ENCODE measurements at places on chromosomes 16 and 17. TPM values are rescaled to one million over a fixed set of nuclear protein-coding genes. Genes with fewer than 3 reads are reported as not detected.

GRCh38 chr17:4800462-4801196, 1.5 kb downstream of the C17orf114 start:
- H3K27me3 ChIP-seq, result no peaks in the 10 kb centered on the region
- H3K4me1 ChIP-seq, result peaks cover 4% of the 10 kb centered on the region
- peaks cover 13% of the 10 kb centered on the region for H3K36me3 ChIP-seq
- H3K4me3 ChIP-seq, result no peak overlapping the region
- no peak for DNase-seq
- 0 out of 2 replicates have a peak overlapping the region, but pooled peaks have one; percentile 19 for H3K27ac ChIP-seq

- peak overlapping the region; percentile 54 for H3K4me3 ChIP-seq
- no peaks in the 10 kb centered on the region for H3K36me3 ChIP-seq
- H3K4me1 ChIP-seq, result peaks cover 7% of the 10 kb centered on the region
- H3K27me3 ChIP-seq, result peaks cover 21% of the 10 kb centered on the region
- DNase-seq, result peak; percentile 74
- no peak overlapping the region for H3K27ac ChIP-seq
These were observed 33.9 kb downstream of the MAP2K3 start for GRCh38 chr17:21318439-21318838.

GRCh38 chr17:21171309-21171922, 42.5 kb downstream of the TMEM11 start:
- no peaks in the 10 kb centered on the region for H3K36me3 ChIP-seq
- no peak overlapping the region for H3K4me3 ChIP-seq
- no peaks in the 10 kb centered on the region for H3K27me3 ChIP-seq
- no peaks in the 10 kb centered on the region for H3K4me1 ChIP-seq

- DNase-seq, result no peak
- no peaks in the 10 kb centered on the region for H3K27me3 ChIP-seq
- H3K4me3 ChIP-seq, result no peak overlapping the region
- H3K36me3 ChIP-seq, result peaks cover 44% of the 10 kb centered on the region
These were observed 3.8 kb downstream of the SETD1A start for GRCh38 chr16:30961384-30961783.

The MT1F gene
- 7.4 TPM for total RNA-seq

The RFWD3 gene
- 105 TPM for total RNA-seq

DNA sequence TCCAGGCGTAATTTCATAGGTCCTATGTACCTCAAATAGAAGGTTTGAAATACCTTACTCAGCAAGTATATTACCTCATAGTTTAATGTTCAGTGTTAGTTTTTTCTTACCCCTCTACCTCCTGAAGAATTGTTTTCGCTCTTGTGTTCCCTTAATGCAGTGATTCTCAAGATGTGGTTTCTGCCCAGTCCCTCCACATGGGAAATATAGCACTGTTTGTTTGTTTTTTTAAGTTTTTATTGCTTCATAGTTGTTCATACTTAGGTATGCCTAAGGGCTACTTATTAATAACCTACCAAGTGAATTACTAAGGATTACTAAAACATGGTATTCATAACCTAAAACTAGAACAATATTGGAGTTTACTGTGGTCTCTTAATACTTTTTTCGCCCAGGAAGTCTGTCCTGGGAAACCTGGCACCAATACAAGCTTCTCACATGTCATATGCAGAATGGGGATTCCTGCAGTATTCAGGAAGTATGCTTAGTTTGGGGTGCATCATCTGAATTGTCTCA, 5.0 kb downstream of the RSPRY1 start:
- H3K27ac ChIP-seq, result no peak overlapping the region
- H3K4me1 ChIP-seq, result peaks cover 6% of the 10 kb centered on the region
- no peaks in the 10 kb centered on the region for H3K36me3 ChIP-seq
- H3K4me3 ChIP-seq, result no peak overlapping the region
- no peak for DNase-seq

- no peaks in the 10 kb centered on the region for H3K27me3 ChIP-seq
- H3K4me3 ChIP-seq, result no peak overlapping the region
- no peak overlapping the region for H3K27ac ChIP-seq
- DNase-seq, result no peak
These were observed 35.8 kb downstream of the MRTFB start for GRCh38 chr16:14106961-14107360.

The TERB1 gene
- not detected for total RNA-seq

The ANKFN1 gene
- not detected for total RNA-seq

- no peak overlapping the region for H3K4me3 ChIP-seq
- H3K36me3 ChIP-seq, result no peaks in the 10 kb centered on the region
- no peak for DNase-seq
- no peaks in the 10 kb centered on the region for H3K27me3 ChIP-seq
These were observed 249.4 kb downstream of the SNX29 start for GRCh38 chr16:12225806-12226465.

DNA sequence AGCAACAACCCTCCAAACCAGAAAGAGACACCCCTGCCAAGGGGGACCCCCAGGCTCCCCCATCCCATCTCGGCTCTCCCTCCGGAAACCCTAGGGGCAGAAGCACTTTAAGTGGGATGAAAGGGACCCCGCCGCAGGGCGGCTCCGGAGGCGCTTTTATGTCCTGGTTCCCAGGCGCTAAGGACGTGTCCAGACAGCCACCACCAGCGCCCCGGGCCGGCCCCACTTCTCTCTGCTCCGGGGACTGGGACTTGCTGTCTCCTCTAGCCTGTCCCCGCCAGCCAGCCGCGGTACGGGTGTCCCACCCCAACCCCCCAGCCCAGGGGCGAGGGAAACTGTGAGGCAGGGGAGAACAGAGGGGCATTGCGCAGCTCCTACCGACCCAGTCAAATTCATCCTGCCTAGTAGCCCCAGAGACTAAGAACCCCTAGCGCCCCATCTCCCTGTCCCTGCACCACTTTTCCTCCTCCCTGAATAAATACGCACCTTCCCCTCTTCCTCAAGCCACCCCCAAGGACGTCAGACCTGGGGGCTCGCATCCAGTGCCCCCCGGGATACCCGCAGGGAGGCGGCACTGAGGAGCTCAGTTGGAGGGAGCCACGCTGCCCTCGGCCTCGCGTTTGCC, 4.1 kb downstream of the SP6 start:
- peak; percentile 63 for DNase-seq
- peaks cover 79% of the 10 kb centered on the region for H3K27me3 ChIP-seq
- no peaks in the 10 kb centered on the region for H3K36me3 ChIP-seq
- peak overlapping the region; percentile 66 for H3K4me3 ChIP-seq

DNA sequence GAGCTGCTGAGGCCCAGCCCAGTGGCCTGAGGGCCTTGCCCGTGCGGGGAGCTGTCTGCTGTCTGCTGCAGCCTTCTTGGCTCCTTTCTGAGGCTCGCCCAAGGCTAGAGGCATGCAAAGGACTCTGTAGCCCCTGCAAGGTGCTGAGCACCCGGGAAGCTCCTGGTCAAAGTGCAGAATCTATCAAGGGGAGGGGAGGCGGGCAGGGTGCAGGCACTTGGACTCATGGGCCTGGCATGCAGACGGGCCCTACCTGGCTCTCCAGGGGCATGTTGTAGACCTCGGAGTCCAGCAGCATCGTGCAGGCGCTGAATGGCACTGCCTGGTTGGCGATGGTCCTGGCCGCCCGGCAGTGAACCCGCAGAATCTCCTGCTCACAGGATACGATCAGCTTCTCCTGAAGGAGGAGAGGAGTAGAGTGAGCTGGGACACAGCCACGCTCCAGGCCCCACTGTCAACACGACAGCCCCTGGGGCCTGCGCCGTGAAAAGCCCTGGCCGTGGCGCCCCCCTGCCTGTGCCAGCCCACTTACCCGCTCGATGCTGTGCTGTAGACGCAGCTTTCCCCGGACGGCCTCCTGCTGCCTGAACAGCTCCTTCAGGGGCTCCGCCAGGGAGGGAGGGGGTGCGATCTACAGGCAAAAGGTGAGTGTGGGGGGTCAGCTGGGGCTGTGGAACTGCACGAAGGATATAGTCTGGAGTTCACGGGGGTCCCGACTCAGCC, 57.2 kb downstream of the ZNF778 start:
- DNase-seq, result no peak
- no peak overlapping the region for H3K4me3 ChIP-seq
- no peaks in the 10 kb centered on the region for H3K27me3 ChIP-seq
- H3K27ac ChIP-seq, result no peak overlapping the region

DNA sequence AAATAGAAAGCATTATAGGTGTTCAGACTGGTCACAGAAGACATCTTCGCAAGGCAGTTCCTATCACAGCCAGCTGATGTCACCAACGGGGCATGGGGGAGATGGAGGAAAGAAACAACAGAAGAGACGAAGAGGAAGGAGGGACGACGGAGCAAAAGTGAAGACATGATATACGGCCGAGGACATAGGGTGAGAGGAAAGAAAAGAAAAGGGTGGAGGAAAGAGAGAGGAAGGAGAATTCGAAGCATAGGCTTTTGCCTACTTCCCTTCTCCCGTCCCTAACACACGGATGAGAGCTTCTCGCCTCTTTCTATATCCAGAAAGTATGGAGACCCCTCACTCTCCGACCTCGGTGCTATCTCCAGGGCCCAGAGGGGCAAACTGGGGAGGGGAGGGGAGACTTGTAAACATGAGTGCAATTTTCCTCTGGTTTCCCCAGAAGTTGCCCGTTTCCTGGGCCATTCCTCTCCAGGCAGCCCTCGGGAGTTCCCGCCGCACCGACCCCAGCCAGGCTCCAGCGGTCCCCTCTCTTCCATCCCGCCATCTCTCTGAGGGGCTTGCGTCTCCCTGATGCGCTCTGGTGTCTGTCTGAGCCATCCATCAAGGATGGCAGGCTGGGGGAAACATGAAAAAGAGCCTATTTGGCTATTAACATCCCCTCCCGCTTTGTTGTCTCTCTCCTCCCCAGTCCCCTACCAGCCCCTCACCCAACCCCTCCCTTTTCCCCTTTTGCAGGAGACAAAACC, 26.0 kb downstream of the COPZ2 start:
- no peak overlapping the region for H3K27ac ChIP-seq
- peaks cover 24% of the 10 kb centered on the region for H3K27me3 ChIP-seq
- peak overlapping the region; percentile 91 for H3K4me3 ChIP-seq
- no peaks in the 10 kb centered on the region for H3K36me3 ChIP-seq
- DNase-seq, result peak; percentile 80

- H3K4me3 ChIP-seq, result peak within 1 kb of the TSS; percentile 85
- peak; percentile 83 for DNase-seq
- no peak within 1 kb of the TSS for H3K27ac ChIP-seq
- no peaks in the 10 kb centered on the region for H3K36me3 ChIP-seq
These were observed at the start of gene HSD11B2 for GRCh38 chr16:67430977-67431774. Gene HSD11B2 (plus strand): TSS chr16:67431121. CDS start chr16:67431249, 128 bp downstream.

GRCh38 chr16:8712589-8713361, 38.4 kb downstream of the ABAT start:
- no peaks in the 10 kb centered on the region for H3K27me3 ChIP-seq
- DNase-seq, result peak; percentile 82
- peaks cover 17% of the 10 kb centered on the region for H3K4me1 ChIP-seq
- no peak overlapping the region for H3K27ac ChIP-seq
- H3K4me3 ChIP-seq, result peak overlapping the region; percentile 50

GRCh38 chr16:47198180-47198575, 54.4 kb upstream of the NETO2 start:
- no peak overlapping the region for H3K4me3 ChIP-seq
- H3K27me3 ChIP-seq, result no peaks in the 10 kb centered on the region
- DNase-seq, result no peak
- H3K4me1 ChIP-seq, result peaks cover 13% of the 10 kb centered on the region

DNA sequence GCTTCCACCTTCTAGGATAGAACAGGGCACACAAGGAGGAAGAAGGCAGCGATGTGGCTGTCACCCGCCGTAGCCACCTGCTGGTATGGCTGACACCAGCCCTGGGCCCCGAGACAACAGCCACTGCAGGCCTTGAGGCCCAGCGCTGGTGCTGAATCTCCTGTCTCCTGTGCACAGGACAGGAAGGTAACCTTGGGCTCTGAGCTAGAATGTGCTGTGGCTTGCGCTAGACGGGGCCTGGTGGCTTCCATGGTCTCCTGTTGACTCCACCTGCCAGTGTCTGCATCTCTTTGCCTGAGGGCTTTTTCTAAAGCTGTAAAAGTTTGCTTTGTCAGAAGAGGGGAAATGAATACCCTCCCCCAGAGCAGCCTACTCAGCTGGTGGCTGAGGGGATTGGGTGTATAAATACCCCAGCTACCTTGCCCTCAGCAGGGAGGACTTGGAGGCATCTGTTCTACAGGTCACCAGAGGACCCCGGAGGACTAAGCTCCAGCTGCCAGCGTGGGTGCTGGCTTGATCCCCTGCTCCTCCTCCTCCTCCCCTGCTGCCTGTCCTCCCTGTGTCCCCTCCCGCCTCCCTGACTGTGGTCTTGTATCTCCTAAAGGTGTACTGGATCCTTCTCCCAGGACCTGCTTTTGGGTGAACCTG, 76.1 kb upstream of the SDK2 start:
- H3K4me3 ChIP-seq, result no peak overlapping the region
- H3K36me3 ChIP-seq, result no peaks in the 10 kb centered on the region
- no peaks in the 10 kb centered on the region for H3K27me3 ChIP-seq
- H3K4me1 ChIP-seq, result no peaks in the 10 kb centered on the region

The MSL1 gene
- 52.5 TPM for total RNA-seq

- H3K4me3 ChIP-seq, result no peak overlapping the region
- no peak for DNase-seq
- no peaks in the 10 kb centered on the region for H3K4me1 ChIP-seq
- H3K27ac ChIP-seq, result no peak overlapping the region
- H3K36me3 ChIP-seq, result no peaks in the 10 kb centered on the region
- no peaks in the 10 kb centered on the region for H3K27me3 ChIP-seq
These were observed 76.1 kb downstream of the PPM1E start for GRCh38 chr17:58831780-58832179.

- peaks cover 30% of the 10 kb centered on the region for H3K27me3 ChIP-seq
- H3K27ac ChIP-seq, result no peak overlapping the region
- peak; percentile 94 for DNase-seq
- peaks cover 9% of the 10 kb centered on the region for H3K4me1 ChIP-seq
- H3K36me3 ChIP-seq, result no peaks in the 10 kb centered on the region
These were observed 2.9 kb downstream of the SMPD3 start for GRCh38 chr16:68445458-68445857.

GRCh38 chr16:66539623-66540469, 10.1 kb downstream of the TK2 start:
- no peaks in the 10 kb centered on the region for H3K27me3 ChIP-seq
- H3K4me3 ChIP-seq, result no peak overlapping the region
- no peaks in the 10 kb centered on the region for H3K36me3 ChIP-seq
- no peak for DNase-seq

- no peak overlapping the region for H3K27ac ChIP-seq
- H3K4me1 ChIP-seq, result 0 out of 2 replicates have a peak, but pooled peaks cover 3% of the 10 kb centered on the region
- peak; percentile 75 for DNase-seq
- no peaks in the 10 kb centered on the region for H3K36me3 ChIP-seq
- peak overlapping the region; percentile 89 for H3K4me3 ChIP-seq
- H3K27me3 ChIP-seq, result no peaks in the 10 kb centered on the region
These were observed 610 bp downstream of the VPS4A start for GRCh38 chr16:69311533-69312387.

The PRSS27 gene
- 0.85 TPM for total RNA-seq

The SLC38A8 gene
- total RNA-seq, result not detected
